D341Med (cell line): ENCODE measurements at places on chromosomes 7 and 10.

- no peak for DNase-seq
Observed at GRCh38 chr10:117217196-117217761, 20.0 kb downstream of the KCNK18 start.

DNA sequence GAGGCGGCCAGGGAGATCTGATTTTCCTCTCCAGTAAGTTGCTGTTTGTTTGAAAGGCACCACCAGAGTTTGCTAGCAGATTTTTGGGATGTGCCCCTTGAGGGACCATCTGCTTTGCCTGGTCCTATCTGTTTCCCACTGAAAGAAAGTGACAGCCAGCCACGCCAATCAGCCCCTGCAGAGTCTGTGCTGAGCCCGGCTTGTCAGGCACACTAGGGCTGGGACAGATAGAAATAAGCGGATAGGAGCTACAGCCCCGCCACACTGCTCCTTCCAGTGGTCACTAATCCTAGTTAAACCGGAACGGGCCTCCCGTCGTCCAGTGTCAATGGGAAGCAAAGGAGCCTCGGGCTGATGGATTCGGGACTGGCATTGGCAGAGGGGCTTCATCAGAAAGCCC, 161.9 kb upstream of the PRR15 start:
- no peak for DNase-seq

GRCh38 chr10:73916761-73917470, 6.0 kb downstream of the PLAU start:
- no peak for DNase-seq

DNA sequence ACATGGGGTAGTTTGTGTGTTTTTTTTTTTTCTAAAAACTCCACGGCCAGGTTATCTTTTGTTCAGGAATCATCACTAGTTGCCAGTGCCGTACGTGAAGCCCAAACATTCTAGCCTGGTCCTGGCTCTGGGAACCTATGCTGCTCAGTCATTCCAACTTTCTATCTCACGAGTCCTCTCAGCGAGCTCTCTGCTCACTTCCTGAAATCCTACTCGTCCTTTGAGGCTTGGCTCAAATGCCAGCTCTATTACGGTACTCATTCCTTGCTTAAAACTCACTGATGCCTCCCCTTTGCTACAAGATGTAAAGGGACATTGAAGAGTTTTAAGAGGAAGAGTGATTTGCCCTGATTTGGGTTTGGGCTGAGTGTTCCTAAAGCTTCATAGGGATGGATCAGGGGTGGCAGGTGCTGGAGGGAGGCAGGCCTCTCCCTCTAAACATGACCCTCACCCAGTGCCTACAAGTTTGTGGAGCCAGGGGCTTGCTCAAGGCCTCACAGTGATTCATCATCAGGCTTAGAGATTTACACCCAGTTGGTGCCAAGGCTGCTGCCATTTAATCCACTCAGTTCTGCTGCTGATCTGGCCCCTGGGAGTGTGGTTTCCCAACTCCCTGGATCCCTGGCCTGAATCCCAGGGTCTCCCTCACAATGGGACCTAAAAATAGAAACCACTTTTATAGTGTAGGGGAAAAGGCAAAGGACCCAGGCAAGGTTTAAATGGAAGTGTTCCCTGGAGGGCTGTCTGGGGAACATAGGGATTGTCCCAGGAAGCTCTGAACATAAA, 46.1 kb upstream of the R3HCC1L start:
- peak; percentile 51 for DNase-seq

- no peak for DNase-seq
Observed at GRCh38 chr7:143285806-143286521, 1.2 kb downstream of the TMEM139 start.

DNA sequence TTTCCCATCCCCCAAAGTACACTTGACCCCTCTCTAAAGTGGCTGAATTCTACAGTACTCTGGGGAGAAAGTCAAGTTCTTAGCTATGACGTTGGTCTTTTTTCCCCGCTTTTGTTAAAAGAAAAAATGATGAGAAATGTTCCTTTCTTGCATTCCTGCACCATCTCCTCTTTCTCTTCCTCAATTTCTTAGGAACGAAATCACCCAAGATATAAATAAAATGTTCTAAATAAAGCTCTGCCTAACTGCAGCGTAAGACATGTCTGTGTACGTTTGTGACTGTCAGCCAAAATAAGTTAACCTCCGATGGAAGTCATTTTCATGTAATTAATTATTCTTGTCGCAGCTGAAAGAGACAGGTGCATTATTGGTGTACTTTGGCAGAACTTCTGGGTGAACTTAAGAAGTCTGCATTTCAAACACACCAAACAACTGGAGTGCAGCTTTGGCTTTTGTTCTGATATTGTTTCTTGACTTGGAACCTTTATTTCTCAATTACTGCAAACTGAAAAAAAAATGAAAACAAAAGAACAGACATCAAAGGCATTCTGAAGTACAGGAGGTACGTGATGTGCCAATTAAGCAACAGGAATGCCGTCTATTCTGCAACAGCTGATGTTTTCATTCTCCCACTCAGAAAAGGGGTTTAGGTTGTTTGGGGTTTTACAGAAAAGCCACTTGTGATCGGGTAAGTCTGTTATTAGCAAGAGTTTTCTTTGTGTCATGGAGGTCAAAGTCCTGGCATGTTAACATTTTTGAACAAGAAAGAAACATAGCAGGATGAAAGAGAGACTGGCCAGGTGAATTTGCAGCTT, 82.4 kb upstream of the SDK1 start:
- no peak for DNase-seq

DNA sequence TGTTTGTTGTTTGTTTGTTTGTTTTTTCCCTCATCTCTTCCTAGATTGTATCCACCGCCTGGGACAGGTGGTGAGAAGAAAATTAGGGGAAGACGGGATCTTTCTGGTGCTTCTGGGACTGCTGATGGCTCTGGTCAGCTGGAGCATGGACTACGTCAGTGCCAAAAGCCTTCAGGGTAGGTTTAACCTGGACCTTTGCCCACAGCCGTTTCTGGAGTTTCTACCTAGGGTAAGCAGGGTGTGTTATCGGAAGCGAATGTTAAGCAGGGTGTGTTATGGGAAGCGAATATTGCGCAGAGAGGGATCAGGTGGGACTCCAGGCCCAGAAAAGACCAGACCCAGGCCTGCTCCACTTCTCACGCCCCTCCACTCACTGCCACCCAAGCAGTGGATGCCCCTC, 4.7 kb downstream of the CLCN1 start:
- DNase-seq = no peak

GRCh38 chr7:30613366-30614325, 19.0 kb downstream of the GARS1 start:
- DNase-seq = no peak

- no peak for DNase-seq
Observed at GRCh38 chr7:105376908-105377533, 11.7 kb downstream of the SRPK2 start.

GRCh38 chr7:96233084-96233483, 88.8 kb downstream of the SLC25A13 start:
- no peak for DNase-seq

GRCh38 chr10:21172930-21173801, 276.1 kb upstream of the NEBL start:
- DNase-seq = peak; percentile 66

GRCh38 chr10:21019436-21019835, 122.3 kb upstream of the NEBL start:
- DNase-seq = no peak

DNA sequence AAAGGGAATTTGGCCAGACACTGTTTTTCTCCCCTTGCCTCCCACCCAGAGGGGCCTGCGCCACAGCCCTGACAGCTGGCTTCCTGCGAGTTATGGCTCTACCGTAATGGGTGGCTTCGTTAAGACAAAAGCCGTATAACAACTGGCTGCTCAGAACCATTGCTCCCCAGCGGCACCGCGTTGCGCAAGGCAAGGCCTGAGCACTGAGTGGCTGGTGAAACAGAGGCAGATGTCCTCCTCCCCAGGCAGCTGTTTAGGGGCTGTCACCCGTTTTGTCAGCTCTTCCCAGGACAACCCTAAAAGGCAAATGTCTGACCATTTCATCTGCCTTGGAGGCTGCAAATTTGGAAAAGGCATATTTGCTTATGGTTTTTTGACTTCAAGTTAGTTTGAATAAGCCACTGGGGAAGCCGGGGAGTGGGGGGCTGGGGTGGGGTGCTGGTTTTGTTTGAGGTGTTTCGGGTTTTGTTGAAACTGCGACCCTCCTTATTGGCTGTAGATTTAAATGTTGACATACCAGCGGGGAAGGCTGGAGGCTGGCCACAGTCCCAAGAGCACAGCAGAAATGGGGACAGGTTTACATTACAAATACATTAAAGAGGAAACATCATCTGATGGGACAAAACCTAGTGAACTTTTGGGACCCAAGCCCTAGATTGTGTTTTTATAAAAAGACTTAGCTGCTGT, 681 bp upstream of the SPOCK2 start:
- no peak for DNase-seq

GRCh38 chr10:30540276-30540675, 89.3 kb downstream of the LYZL2 start:
- DNase-seq = no peak

DNA sequence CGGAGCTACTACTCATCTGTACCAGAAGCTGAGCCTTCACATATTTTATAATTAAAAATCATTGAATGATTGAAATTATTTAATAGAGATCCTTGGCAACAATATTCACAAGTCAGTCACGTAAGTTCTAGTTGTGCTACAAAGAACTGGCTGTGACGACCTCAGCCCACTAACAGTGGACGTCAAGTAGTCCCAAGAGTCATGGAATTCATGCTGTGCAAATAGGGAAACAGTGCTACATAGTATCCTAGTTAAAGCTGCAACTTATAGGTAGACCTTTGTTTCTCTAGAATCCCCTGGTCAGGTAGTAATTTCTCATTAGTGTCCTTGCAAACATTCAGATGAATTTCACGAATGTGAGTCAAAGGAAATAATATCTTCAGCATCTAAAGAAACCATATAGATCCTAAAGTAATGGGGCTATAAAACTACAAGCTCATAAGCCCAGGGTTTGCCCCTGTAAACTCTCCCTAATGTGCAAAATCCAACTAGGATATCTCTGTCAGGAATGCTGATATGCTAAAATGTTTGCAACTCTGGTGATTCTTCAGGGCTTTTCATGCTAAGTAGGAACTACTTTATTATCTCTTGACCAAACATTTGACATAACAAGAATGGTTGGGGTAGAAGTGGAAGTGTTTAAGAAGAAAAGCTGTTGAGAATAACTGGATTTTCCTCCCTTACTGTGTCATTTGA, 31.2 kb downstream of the CFAP69 start:
- DNase-seq = no peak

- no peak for DNase-seq
Observed at GRCh38 chr7:31437250-31437865, 76.5 kb upstream of the ITPRID1 start.

DNA sequence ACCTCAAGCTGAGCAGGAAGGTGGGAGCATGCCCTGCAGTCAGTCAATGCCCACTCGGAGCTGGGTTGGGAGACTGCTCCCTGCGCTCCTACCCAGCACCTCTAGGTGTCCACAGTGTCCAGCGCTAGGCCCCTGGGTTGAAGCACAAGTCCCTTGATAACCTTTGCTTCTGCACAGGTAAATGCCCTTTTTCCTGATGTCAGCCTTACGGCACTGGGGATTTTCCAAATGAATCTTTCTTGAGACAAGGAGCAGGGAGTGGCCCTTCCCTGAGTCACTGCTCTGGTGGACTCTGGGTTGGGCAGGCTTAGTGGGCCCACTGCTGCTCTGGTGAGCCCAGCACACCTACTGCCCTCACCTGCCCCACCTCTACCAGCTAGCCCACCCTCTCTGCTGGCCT, 61.9 kb upstream of the OPN4 start:
- peak; percentile 44 for DNase-seq

DNA sequence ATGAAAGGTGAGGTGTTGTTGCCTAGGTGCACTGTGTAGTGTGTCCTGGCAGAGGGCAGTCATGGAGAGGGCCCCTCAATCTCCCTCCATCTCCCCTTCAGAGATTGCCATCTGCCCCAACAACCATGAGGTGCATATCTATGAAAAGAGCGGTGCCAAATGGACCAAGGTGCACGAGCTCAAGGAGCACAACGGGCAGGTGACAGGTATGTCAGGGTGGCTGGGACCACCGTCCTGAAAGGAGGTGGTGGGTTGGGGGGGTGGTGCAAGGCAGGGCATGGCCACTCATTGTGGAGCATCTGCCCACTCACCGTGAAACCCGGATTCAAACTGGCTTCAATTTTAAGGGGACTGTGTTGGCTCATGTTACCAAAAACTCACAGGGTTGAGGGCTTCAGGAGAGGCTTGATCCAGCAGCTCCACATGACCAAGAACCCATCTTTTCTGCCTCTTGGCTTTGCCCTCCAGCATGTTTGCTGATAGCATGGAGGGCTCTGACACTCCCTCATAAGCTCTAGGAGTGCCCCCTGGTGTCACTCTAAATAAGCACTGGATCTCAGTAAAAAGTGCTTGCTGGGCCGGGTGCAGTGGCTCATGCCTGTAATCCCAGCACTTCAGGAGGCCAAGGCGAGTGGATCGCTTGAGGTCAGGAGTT, 12.2 kb downstream of the ARPC1B start:
- no peak for DNase-seq

- no peak for DNase-seq
Observed at GRCh38 chr7:141641876-141642275, 60.1 kb downstream of the DENND11 start.

DNA sequence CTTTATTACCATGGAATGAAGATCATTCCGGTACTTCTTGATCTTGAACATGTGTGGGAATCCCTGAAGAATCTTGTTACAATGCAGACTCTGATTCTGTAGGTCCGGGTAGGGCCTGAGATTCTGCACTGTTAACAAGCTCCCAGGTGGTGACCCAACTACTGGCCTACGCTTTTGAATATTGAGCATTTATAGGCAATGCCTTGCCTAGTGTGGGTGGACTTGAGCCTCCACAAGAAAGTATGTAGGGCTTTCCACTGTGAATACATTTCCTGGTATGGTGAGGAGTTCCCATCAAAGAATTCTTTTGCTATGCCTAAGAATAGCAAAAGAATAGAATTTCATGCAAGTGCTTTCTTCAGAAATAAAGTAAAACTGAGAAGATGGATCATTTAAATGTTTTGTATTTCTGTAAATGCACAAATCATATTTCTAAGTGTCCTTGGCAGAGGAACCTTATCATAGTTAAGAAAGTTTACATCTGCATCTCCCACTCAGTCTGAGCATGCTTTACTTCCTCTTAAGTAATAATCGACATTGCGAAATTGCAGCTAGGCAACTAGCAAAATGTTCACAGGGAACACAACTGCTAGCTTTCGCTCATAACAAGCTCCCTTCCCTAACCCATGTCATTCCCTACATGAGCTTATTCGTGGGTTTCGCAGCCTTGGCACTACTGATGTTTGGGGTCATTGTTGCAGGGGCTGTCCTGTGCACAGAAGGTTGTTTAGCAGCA, 71.4 kb downstream of the AHR start:
- no peak for DNase-seq
